ENCODE measurements at places on chromosomes 1 and 21.

- no peak for DNase-seq
Observed at GRCh38 chr1:104182251-104182650, 432.6 kb downstream of the AMY1C start.

GRCh38 chr1:150621497-150622302, 7.7 kb downstream of the ENSA start:
- DNase-seq: no peak

GRCh38 chr1:36397083-36397377, 678 bp downstream of the LSM10 start:
- DNase-seq: no peak

- DNase-seq: no peak
Observed at GRCh38 chr1:13478692-13479091, 35.1 kb downstream of the LRRC38 start.

DNA sequence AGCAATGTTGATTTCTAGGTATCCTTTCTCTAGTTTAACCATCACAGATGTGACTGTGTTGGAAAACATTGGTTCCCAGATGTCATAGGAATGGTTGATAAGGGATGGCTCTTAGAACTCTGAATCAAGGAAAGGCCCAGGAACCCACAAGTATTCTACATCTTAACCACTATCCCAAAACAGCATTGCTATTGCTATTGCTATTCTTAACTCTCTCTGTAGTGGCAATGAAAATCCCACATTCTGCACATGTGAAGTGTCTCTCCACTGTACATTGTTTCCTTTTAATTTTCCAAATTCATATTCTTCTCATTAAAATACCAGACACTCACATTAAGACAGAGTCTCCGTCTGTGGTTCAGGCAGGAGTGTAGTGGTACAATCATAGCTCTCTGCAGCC, 420.4 kb upstream of the RUNX1 start:
- DNase-seq: no peak

DNA sequence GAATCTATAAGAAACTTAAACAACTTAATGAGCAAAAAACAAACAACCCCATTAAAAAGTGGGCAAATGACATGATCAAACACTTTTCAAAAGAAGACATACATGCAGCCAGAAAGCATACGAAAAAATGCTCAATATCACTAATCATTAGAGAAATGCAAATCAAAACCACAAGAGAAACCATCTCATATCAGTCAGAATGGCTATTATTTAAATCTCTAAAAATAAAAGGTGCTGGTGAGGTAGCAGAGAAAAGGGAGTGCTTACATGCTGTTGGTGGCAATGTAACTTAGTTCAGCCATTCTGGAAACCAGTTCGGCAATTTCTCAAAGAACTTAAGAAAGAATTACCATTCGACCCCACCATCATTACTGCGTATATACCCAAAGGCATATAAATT, 147.7 kb downstream of the FAF1 start:
- DNase-seq: no peak

GRCh38 chr1:222522105-222522915, 25.6 kb downstream of the HHIPL2 start:
- DNase-seq: no peak

GRCh38 chr21:26956216-26956615, 10.7 kb downstream of the ADAMTS5 start:
- DNase-seq: no peak

DNA sequence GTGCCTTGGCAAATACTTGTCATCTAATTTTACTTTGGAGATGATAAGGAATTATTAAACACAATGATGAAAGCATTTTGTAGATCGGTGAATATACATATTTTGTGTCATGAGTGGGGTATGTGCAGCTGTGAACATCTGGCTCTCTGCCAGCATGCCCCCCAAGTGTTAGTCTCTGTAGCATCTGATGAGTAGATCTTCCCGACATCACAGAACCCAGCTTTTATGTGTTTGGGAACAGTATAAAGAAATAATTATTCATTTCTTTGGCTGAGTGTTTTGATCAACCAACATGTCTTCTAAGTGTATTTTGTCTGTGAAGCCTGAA, 4.5 kb upstream of the CTNNBIP1 start:
- no peak for DNase-seq

Data from NCI-H774 (cell line).